NCI-H1105 treated with DMSO at 0.1 percent for 48 hours (cell line): ENCODE measurements at places on chromosomes 16 and 17.

DNA sequence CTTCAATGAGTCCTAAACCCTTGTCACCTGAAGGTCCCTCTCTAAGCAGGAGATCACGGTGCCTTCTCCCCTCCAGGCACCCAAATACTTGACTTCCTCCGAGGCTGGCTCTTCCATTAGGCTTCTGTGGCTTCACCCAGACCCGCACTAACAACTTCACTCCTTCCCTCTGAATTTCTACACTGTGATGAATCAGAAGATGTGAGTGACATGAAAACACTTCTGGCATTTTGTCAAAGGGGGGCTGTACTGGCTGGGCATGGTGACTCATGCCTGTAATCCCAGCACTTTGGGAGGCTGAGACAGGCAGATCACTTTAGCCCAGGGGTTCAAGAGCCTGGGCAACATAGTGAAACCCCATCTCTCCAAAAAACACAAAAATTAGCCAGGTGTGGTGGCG is 72.6 kb upstream of the CNEP1R1 start:
- DNase-seq = no peak

GRCh38 chr17:29581583-29582253 is 7.7 kb downstream of the GIT1 start:
- peak; percentile 47 for DNase-seq

GRCh38 chr16:53822936-53823529 is 119.1 kb downstream of the FTO start:
- no peak for DNase-seq

- DNase-seq = no peak
Measured at GRCh38 chr17:80307994-80308691, 47.5 kb downstream of the RNF213 start.

GRCh38 chr17:48074322-48075081 is 26.3 kb downstream of the NFE2L1 start:
- peak; percentile 41 for DNase-seq

- no peak for DNase-seq
Measured at GRCh38 chr17:64477849-64478248, 19.0 kb downstream of the POLG2 start.

- no peak for DNase-seq
Measured at GRCh38 chr16:84730406-84731106, 30.8 kb downstream of the USP10 start.
